Naive B cell (primary cell): ENCODE measurements at places on chromosomes 7 and 10. TPM values are rescaled to one million over a fixed set of nuclear protein-coding genes. Genes with fewer than 3 reads are reported as not detected.

DNA sequence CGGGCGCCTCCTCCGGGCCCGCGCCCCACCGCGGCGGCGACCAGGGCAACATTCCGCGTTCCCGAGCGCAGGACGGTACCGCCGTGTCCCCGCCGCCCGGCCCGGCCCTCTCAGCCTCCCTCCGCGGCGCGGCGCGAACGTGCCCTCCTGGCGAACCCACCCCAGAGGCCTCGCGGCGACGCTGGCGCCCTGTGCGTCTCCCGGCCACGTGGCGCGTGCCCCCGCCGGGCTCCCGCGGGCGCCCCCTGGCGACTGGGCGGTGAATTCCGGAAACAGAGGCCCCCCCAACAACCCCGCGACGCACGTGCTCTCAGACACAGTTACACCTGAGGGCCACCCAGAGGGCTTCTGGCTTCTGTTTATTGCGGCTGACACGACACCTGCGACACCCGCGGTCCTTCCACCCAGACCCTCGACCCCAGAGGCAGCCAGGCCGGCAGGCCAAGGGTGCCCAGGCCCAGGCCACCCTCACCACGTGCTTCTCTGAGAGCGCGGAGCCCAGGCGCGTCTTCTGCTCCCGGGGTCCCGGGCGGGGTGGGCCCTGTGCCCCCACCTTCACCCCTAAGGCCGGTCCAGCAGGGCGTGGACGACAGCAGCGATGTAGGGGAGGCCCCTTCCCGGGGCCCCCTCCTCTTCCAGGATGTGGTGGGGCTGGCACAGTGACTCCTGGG lies at the start of gene SAP25:
Gene SAP25 (minus strand): TSS at position 210 of the 671 bp plus-strand sequence. CDS start 158 bp downstream, at position 52.
- no peak for DNase-seq

DNA sequence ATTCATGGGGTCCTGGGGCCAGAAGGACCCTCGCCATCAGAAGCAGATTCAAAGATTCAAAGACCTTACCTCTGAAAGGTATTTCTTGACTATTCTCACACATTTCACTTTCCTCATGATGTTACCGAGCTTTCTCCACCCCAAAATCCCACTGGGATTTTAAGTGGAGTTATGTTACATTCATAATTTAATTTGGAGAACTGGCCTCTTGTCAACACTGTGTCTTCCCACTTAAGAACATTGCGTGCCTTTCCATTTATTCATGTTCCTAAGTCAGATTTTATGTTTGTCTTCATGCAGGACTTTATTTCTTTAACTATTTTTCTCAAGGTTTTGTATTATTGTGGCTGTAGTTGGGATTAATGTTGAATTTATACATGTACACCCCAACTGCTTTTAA lies 123.5 kb upstream of the BMPER start:
- DNase-seq = no peak

EPDR1 gene
- polyA plus RNA-seq = not detected

SMO gene
- polyA plus RNA-seq = not detected

TMEM273 gene
- polyA plus RNA-seq = 1.5 TPM

OPN1SW gene
- polyA plus RNA-seq = not detected
